Sigmoid colon (tissue), 7 donors: ENCODE measurements at places on chromosomes 1 and 21. TPM values are rescaled to one million over a fixed set of nuclear protein-coding genes. Genes with fewer than 3 reads are reported as not detected.

FAM72C gene
- total RNA-seq = not detected

- DNase-seq = no peak
Measured at GRCh38 chr1:201019321-201019977, 4.1 kb downstream of the KIF21B start.

GRCh38 chr21:34946916-34947534, 102.1 kb downstream of the RUNX1 start:
- DNase-seq = no peak

DNA sequence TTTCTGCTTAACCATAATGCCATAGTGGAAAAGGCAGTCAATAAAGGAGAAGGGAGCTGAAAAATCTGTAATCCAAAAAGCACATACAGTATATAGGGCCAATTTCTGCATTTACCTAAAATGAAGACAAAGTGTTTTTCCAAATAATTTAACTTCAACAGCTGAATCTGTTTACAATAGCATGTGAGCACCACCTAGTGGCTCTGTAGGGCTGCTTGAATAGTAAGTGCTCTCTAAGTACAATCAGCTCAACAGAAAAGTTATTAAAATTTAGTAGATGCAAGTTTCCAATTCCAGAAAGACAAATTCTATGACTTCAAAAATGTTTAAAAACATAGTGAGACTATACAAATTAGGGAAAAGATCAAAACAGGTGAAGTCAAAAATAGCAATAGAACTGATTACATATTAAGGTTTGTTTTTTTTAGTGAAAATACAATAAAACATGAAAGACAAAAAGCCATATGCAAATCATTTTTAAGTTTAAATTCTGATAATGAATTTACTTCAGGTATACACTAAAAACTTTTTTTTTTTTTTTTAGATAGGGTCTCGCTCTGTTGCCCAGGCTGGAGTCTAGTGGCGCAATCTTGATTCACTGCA, 220.0 kb downstream of the SETD4 start:
- DNase-seq = peak; percentile 75

FALEC gene
- total RNA-seq = not detected
